ENCODE measurements at places on chromosomes 4 and X.

GRCh38 chrX:27966955-27967354 is 14.3 kb downstream of the DCAF8L1 start:
- no peak for DNase-seq

GRCh38 chr4:141155586-141155985 is 22.3 kb upstream of the RNF150 start:
- DNase-seq = no peak

GRCh38 chr4:106369456-106370060 is 980 bp upstream of the GIMD1 start:
- peak; percentile 61 for DNase-seq

- DNase-seq = no peak
Observed at GRCh38 chr4:46793036-46793435, 116.0 kb downstream of the COX7B2 start.

DNA sequence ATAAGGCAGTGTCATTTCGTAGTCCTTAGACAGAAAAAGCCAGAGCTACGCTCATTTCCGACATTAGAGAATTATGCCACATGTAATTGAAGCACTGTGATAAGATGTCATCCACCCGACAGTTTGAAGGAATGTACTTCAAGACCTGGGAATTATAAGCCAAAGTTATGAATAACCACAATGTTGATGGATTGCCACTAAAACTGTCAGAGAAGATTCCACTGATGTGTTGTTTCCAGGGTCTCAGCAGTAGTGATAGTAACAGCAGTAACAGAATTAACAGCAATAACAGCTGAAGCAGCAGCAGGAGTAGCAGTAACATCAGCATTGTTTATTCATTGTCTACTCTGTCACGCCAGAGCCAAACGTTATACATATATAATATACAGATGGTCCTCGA is 24.7 kb downstream of the RAB33A start:
- DNase-seq = peak; percentile 17

GRCh38 chrX:39894683-39895082 is 203.1 kb downstream of the BCOR start:
- DNase-seq = no peak

- no peak for DNase-seq
Observed at GRCh38 chrX:103630171-103630511, 1.4 kb downstream of the TCEAL1 start.

DNA sequence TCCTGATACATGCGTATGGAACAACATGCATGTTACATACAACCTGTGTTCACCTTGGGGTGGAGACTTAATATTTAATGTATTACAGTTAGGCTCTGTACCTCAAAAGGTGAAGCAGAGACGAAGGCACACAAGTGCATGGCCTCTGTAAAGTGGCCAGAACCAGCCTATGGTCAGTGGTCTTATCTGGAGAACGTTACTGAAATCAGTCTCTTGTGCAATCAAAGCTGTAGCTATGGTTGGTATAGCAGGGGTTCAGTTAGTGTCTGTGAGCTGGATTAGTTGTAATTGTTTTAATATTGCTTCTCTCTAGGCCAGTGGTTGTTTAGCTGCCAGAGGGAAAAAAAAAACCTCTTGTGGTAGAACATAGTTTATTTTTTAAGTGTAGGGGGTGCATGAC is 2.2 kb upstream of the TMEM33 start:
- no peak for DNase-seq

DNA sequence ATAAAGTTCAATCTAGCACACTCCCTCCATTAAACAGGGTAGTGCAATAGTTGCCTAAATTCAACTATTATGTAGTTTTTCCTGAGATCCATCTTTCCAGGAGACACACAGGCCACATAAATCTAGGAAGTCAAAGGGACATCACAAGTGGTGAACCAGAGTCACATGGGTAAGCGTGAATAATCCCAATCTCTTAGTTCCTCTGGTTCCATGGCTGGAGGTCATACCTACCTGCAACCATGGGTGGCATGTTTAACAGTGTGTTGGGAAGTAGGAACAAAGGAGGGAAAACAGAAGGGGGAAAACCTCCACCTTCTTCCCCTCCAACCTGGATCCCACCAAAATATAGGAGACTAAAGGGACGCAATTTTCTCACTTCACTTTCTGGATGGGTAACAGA is 2651.6 kb downstream of the ARAP2 start:
- DNase-seq = no peak

GRCh38 chrX:9110808-9111207 is 76.9 kb upstream of the FAM9B start:
- DNase-seq = no peak

DNA sequence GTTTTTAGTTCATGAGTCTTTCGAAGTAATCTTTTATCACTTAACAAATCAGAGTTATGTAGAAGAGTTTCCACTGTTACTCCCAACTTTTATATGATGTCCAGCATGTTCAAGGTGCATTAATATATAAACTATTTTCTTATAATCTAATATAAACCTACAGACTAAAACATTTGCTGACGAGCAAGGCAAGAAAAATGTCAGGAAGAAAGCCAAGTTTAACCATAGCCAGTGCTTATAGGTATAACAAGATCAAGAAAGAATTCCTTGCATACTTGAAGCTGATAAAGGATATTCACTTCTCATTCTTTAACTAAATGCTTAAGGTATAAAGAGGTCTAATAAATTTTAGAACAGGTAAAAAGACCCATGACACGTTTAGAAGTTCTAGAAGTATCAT is 167.7 kb downstream of the NPNT start:
- no peak for DNase-seq

DNA sequence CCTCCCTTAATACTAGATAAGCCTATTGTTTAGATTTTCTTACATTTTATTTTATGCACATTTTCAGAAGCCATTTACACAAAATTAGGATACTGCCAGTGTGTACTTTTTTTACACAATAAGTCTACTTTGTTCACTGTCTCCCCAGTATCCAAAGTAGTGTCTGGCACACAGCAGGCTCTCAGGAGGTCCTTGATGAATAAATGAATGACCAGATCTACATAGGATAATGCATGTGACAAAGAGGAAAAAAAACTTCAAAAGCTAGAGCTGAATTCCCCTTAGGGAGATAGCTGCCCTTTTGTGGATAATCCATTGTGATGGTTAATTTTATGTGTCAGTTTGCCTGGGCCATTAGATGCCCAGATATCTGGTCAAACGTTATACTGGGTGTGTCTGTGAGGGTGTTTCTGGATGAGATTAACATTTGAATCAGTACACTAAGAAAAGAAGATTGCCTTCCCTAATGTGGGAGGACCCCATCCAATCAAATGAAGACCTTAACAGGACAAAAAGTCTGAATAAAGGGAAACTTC is 61.6 kb downstream of the QDPR start:
- no peak for DNase-seq
